Stimulated activated CD4-positive, alpha-beta T cell treated with anti-CD3 and anti-CD28 coated beads, Interleukin-2, amount 100 ng/mL, for 24 hours (primary cell): ENCODE measurements at places on chromosomes 6 and 20.

DNA sequence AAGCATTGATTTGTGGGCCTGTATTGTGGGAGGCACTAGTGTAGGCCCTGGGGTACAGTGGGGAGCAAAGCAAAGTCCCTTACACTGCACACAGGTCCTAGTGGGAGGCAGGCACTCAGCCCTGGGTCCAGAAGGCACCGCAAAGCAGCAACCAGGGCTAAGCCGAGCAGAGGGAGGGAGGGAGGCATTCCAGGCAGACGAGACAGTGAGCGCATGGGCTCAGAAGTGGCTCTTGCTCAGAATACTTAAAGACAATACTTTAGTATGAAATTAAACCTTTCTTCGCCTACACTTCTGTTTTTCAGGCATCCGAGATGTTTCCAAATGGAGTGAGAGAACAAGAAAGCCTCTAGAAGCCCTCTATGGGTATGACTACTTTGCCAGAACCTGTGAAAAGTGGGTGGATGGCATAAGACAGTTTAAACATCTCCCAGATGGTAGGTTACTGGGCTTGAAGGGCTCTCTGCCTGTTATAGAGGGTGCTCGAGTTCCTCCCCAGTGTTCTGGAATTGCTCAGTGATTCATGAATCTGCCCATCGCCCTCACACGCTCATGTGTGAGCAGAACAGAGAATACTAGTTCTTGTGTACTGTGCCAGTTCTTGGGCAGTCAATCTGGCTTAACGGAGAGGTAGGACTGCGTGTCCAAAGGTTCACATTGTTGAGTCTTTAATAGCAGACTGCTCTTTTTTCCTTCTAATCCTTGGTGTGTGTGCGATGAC, 18.7 kb downstream of the BPHL start:
- no peak for DNase-seq

DNA sequence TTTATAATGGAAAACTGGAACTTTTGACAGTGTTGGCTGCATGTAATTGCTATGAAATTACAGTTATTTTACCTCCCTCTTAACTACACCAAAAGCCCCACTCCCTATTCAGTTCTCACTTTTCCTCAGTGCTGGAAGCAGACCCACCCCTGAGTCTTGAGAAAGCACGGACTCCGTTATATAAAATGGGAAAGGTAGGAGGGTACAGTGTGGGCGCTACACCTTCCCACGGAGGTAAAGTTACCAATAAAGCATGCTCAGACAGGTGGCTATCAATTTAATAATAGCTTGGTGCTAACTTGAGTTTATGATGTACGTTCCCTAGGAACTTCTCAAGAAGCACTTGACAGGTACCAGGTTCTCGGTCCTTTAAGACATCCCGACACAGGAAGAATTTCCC, 59.0 kb downstream of the CLIC5 start:
- no peak for DNase-seq

- no peak for DNase-seq
Measured at GRCh38 chr6:105493736-105494135, 90.9 kb upstream of the PREP start.

GRCh38 chr20:64110411-64111068, 3.2 kb upstream of the NPBWR2 start:
- DNase-seq = no peak

DNA sequence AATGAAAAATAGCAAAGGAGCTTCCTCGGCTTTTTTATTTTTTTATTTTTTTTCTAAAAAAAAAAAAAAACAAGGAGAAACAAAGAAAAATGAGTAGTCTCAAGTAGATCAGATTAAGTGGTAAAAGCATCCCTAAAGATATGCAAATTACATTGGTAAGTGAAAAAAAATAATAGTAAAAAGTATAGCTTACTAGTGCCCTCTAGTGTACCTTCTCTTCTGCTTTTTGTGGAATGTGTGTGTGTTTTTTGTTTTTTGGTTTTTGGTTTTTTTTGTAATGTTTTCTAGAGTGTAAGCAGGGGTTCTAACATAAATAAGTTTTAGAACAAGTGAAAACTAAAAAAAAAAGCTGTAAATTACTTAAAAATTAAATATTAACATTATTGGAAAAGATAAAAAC, 1062.0 kb downstream of the HACE1 start:
- no peak for DNase-seq

- no peak for DNase-seq
Measured at GRCh38 chr6:123333000-123333756, 303.6 kb downstream of the TRDN start.

DNA sequence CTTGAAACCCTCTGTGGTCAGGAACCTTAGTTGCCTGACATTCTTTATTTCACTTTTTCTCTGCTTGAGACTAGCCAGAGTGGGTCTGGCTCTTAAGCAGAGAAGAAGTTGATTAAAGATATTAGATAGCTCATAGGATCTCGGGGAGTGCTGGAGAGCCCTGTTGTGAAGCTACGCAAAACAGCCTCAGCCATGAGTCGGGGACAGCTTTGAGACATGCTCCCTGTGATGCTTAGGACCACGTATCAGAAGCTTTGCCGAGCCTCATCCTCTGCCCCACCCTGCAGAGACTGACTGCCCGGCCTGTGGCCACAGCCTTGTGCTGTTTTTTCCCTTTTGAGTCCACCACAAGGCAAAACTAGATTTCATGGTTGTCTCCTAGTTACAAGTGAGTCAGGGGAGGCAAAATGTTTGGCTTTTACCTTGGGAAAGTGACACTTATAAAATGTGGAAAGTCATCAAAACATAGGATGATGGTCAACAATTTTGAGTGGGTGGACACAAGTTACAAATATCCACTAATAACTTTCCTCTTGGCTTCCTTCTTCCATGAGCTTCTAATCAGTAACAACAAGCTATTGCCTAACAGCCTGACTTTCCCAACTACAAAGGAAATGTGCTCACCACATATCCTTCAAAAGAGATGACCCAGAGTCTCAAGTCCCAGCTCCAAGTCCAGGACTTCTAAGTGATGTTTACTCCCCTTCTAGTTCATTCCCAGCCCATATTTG, 108.4 kb downstream of the JAG1 start:
- DNase-seq = no peak
